NCI-H1092 (cell line): ENCODE measurements at places on chromosomes 2 and 18.

GRCh38 chr18:48031641-48032040 lies 101.2 kb upstream of the SMAD2 start:
- DNase-seq: no peak

DNA sequence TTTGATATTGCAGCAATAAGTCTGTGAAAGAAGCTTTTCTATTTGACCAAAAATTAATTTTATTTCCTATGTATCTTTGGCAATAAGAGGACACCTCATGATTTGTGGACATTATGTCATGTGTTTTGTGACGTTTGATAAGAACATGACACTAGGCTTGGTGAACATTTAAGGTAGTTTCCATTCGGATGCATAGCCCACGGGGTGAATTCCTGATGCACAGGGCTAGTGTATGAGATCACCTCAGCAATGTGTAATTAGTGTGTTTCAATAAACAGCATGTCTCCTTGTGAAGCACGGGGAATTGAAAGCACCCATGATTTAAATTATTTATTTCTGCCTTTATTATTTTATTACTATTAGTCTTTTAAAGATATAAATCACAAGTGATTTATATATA lies 146.1 kb upstream of the LINC00305 start:
- DNase-seq: no peak

DNA sequence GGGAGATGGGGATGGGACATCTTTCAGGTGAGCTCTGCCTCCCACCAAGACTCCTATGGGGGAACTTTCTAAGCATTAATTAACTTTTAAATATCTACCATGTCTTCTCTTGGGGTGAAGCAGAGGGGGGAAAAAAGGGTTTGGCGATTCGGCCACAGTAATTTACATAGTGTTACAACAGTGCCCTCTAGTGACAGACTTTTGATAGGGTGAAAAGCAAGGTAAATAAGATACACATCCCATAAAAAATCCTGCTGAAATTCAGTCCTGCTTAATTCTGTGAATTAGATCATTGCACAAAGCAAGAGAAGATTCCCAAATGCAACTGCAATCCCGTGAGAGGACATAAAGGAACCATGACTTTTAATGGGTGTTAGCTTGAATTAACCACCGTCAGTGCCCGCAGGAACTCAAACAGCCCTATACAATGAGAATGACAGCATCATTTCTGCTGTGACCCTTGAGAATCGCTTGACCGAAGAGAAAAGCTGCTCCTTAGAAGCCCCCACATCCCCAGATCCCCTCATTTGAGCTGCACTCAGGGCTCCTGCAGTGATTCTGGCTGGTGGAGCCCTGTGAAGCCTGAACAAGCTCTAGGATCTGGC lies 32.8 kb downstream of the FAM124B start:
- peak; percentile 29 for DNase-seq

DNA sequence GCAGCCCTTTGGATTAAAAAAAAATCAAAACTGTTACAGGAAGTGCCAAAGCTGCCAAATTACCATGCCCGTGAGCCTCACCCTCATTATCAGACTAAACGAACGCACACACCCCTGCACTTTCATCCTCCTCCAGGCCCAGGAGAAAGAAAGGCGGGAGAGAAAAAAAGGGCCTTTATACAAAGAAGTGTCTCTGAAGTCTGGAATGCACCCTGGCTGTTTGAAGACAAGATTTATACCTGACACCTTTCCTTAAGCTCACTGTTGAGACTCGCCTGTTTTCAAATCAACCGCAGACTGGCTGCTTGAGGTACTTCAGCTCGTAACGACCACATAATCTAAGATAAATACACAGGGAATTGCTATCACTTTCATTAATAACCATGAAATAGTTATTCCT lies 31.0 kb downstream of the EDAR start:
- no peak for DNase-seq

DNA sequence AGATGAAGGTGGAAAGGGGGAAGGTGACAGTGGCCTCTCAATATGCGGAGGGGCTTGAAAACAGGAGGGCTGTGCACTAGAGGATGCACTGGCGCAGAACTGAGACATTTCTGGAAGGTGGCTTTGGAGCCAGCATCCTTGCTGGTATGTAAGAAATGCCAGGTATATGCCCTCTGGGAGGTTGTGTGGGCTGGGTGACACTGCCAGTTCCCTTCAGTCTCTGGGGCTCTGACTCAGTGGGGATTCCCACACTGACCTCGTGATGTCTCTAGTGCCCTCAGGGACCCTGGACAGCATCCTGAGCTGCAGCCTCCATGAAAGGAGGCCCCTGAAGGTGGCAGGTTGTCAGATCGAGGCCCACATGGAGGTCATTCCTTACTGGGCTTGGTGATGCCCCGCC lies 74.0 kb downstream of the AGAP1 start:
- no peak for DNase-seq

- no peak for DNase-seq
Observed at GRCh38 chr2:118110310-118110709, 22.0 kb downstream of the INSIG2 start.

DNA sequence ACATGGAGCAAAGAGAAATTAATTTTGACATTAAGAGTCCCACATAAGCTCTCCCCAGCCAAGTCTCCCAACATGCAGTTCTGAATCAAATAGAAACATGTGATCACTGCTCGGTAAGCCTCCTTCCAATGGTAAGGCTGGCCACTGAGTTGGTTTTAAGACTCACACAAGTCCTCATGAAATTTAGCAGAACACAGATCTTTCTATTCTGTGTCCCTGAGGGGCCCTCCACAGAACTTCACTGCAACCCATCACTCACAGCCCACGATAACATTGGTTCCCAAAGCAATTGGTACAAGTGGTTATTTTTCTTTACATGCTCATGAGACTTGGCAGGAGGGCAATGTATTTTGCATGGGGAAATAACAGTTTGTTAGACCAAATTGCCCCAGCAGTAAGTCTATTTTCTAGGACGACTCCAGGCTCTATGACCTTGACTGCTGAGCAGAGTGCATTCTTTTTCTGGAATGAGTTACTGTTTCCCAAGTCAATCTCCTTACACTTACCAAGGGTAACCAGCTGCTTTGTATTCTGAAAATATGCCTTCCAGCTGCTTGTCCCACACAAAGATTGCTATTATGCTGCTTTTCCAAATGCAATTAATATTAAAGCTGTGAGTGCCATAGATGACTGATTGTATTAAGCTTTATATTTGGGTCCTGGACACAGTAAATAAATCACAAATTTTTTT lies 142.3 kb upstream of the TANK start:
- DNase-seq: no peak

GRCh38 chr2:213084261-213084660 lies 67.2 kb downstream of the IKZF2 start:
- no peak for DNase-seq

- DNase-seq: no peak
Observed at GRCh38 chr2:60855989-60856669, 25.2 kb upstream of the REL start.

DNA sequence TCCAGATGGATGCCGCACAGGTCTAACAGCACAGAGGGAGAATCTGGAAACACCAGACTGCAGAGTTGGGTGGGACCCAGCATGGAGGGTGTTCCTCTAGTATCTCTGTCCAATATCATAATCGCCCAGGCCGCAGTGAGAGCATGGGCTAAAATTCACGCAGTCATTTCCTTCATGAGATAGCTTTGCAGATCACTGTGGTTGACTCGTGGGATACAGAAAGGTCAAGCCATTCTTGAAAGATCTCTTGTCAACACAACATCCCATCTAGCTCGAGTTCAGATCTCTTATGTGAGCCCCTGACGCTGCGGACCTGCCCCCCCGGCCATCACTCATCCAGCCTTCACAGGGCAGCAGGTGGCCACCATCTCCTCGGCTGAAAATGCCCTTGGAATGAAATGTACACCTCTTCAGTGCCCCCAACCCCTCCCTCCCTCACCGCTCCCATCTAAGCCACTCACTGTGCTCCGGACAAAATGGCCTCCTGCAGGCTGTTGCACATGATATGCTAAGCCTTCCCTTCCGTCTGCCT lies 45.9 kb downstream of the FOSL2 start:
- no peak for DNase-seq

GRCh38 chr18:62324917-62325805 lies at the start of gene TNFRSF11A:
Gene TNFRSF11A, plus strand, starts transcription at chr18:62325310. Its CDS starts 43 bp downstream, at chr18:62325353.
- DNase-seq: peak; percentile 28

DNA sequence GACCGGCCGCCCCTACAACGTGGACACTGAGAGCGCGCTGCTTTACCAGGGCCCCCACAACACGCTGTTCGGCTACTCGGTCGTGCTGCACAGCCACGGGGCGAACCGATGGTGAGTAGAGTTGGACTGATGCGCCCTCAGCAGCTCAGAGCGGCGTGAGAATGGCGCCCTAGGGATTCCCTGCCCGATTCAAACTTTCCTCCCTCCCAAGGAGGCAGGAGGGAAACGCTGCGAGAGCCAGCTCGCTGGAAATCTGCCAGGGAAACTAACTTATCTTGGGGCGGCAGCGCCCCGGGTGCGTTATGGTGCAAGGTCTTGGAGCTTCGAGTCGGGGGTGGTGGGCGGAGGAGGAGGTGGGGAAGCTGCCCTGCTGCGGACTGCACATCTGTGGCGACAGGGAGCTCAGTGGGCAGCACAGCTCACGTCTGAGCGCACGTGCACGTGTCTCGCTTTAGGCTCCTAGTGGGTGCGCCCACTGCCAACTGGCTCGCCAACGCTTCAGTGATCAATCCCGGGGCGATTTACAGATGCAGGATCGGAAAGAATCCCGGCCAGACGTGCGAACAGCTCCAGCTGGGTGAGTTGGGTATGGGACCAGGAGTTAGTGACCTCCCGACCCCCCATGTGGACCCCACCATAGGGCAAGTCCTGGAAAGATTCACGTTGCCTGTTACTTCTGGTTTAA lies 697 bp downstream of the ITGA4 start:
- DNase-seq: no peak

GRCh38 chr2:231037731-231038482 lies 584 bp downstream of the C2orf72 start:
- no peak for DNase-seq

DNA sequence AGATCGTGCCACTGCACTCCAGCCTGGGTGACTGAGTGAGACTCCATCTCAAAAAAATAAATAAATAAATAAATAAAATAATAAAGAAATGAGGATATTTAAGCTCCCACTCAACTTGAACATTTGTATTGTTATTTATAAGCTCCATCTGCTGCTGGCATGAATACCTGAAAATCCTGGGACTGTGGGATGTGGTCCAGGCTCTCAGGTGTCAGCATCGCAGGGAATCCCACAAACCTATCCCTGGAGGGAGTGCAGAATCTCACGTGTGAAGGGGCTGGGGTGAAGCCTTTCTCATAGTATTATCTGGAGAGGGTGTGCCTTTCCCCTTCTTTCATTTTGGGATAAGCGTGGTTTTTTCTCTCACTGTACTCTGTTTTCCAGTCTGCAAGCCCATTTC lies 47.4 kb upstream of the POLE4 start:
- DNase-seq: no peak

DNA sequence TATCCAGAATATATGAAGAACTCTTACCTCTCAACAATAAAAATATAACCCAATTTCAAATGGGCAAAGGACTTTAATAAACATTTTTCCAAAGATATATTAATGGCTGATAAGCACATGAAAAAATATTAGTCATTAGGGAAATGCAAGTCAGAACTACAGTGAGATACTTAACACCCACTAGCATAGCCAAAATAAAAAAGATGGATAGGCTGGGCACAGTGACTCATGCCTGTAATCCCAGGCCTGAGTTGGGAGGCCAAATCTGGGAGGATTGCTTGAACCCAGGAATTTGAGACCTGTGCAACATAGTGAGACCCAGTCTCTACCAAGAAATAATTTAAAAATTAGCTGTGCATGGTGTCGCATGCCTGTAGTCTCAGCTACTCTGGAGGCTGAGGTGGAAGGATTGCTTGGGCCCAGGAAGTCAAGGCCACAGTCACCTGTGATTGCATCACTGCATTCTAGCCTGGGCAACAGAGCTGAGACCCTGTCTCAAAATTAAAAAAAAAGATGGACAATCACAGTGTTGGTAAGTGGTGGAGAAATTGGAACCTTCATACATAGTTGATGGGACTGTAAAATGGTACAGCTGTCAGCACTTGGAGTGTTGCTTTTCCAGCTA lies 25.1 kb downstream of the MARCHF7 start:
- DNase-seq: no peak

DNA sequence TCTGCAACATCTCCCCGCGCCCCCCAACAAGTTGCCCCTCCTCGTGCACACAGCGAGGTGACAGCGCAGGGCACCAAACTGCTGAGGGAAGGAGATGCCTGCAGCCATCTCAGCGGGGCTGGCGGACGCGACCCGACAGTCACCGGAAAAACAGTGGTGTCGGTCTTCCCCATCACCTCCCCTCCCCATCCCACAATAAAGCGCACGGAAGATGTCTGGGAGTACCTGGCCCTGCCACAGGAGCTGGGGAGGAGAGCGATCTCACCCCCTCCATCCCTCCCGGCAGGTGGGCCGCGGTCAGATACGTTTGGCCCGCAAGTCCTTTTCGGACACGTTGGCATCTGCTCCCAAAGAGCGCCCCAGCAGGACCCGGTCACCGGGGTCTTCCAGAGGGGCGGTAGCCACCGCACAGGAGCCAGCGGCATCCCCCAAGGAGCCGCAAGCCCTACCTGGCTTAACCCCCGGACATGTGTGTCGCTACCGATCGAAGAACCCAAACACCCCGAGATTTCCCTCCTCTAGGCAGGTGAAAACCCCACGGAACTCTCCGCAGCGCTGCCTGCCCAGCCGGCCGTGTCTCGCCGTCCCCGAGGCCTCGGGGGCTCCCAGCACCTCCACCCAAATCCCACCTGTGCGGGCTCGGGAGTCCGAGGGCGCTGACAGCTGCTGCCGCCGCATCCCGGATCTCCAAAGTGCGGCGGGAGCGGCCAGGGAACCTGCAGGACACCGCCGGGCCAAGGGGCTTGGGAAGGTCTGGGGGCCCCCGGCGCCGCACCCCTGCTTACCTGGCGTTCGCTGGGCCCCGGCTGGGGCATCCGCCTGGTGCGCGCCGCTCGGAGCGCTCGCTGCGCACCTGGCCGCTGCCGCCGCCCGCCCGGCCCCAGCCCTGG lies 657 bp downstream of the ATP8B1 start:
- DNase-seq: no peak

GRCh38 chr2:51710222-51710621 lies 678.3 kb upstream of the NRXN1 start:
- peak; percentile 0 for DNase-seq

- DNase-seq: peak; percentile 61
Observed at GRCh38 chr2:233152541-233152940, 92.4 kb downstream of the INPP5D start.

- DNase-seq: no peak
Observed at GRCh38 chr2:16665748-16666448, at the start of gene CYRIA. Gene CYRIA, minus strand, starts transcription at chr2:16665834. Its CDS starts 77,715 bp downstream, at chr2:16588119.
